ENCODE measurements at places on chromosomes 2 and 18.

DNA sequence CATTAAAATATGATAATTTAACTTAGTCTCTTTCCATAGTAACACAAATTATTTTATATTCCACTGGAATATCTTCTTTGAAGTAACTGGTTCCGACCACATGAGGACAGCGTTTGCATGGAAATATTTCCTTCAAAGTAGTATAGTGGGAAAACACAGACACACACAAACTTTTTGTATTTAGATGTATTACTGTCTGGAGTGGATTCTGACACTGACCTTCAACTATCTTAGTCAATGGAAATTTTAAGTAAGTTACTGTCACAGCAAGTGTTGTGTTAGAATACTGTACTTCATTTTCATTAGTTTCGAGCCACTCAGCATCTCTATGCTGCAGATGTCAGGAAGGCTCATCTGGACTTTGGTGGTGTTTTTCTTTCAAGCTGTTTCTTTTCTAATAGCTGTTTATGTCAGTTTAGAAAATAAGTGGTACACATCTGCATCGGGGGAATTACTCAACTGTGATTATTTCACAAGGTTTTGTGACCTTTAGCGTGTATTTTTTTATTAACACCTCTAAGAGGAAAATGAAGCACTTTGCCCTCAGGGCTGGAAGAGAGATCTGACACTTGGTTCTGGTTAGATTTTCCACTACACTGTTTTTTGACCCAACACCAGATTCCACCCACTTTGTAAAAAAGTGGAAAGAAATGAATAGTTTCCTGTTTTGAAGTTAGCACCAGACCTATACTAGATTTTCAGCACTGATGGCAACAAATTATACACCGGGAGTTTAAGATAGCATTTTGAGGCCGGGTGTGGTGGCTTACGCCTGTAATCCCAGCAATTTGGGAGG lies 18.9 kb upstream of the THOC1 start:
- DNase-seq: no peak

DNA sequence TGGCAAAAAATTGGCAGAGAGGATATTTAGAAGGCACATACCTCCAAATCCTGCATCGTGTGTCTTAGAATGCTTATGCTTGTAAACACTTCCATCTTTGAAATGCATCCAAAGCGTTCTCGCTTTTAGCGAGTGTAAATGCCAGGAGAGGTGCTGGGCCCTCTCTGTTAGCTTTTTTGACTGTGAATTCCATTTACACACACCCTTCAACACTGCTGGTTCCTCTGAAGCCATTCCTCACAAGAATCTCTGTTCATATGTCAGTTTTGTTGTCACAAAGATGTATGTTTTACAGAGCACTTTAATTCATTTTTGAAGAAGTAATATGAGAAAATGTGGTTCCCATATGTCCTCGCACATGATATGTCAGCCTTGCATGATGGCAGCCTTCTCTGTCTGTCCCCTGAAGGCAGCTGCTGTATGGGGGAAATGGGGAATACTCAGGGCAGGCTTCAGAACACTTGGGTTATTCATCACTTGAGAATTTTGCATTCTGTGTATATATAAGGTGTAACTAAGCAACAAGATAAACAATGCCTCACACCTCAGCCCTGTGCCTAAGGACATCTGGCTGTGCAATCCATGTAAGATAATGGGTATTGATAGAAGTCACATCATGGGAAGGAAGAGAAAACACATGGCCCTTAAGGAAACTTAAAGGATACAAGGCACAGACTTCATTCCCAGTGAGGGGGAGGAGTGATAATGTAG lies 52.3 kb downstream of the RAB27B start:
- no peak for DNase-seq

DNA sequence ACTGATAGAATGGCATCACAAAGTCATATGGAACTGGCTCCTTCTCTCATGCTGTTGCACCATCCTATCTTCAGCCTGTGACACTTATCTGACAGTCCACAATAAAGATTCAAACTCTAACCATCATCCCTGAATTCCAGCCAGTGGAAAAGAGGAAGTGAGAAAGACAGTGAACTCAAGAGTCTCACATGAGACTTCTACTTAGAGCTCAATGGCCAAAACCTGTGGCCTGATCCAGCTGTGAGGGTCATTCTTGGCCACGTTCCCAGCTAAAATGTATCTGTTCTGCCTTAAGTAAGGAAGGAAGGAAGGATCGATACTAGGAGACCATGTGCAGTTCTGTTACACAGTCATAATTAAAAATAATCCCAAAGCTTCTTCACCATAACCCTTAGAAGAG lies 73.6 kb downstream of the RND3 start:
- DNase-seq: no peak

DNA sequence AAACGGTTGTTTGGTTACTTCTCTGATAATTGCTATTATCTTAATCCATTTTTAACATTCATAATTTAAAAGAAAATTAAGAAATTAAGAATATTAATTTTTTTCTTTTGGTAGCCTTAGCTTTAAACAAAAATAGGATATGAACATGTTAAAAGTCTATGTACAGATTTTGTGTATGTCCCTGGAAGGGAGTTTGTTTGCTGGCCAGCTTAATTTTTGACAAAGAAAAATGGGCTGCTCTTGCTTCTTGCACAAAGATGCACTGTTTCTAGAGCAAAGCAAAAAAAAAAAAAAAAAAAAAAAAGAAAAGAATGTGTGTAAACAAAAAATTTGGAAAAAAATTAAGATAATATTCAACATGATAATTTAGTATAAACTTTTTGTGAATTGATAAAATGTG lies 1.3 kb downstream of the RFTN2 start:
- DNase-seq: no peak

- peak; percentile 62 for DNase-seq
These were observed 411.4 kb downstream of the TSN start for GRCh38 chr2:122166820-122167219.
